Bladder microvascular endothelial cell (primary cell): ENCODE measurements at places on chromosomes 11 and 22. TPM values are rescaled to one million over a fixed set of nuclear protein-coding genes. Genes with fewer than 3 reads are reported as not detected.

Gene MS4A15
- total RNA-seq: not detected in 2 replicates

Gene TMPRSS4
- not detected in 2 replicates for total RNA-seq

Gene C11orf87
- not detected in 2 replicates for total RNA-seq

Gene DENND6B
- total RNA-seq: 2.0 and 2.3 TPM in 2 replicates

Gene BATF2
- 0.31 and 0.32 TPM in 2 replicates for total RNA-seq

Gene MS4A6E
- total RNA-seq: not detected in 2 replicates

Gene ST14
- 0.06 TPM in 1 of 2 replicates, not detected in the other for total RNA-seq
